WERI-Rb-1 (cell line): ENCODE measurements at places on chromosomes 1 and 21.

- DNase-seq, result no peak
Observed at GRCh38 chr1:40906781-40907400, 44.7 kb upstream of the CITED4 start.

GRCh38 chr1:203673550-203674411 is 47.1 kb downstream of the ATP2B4 start:
- DNase-seq, result peak; percentile 61

DNA sequence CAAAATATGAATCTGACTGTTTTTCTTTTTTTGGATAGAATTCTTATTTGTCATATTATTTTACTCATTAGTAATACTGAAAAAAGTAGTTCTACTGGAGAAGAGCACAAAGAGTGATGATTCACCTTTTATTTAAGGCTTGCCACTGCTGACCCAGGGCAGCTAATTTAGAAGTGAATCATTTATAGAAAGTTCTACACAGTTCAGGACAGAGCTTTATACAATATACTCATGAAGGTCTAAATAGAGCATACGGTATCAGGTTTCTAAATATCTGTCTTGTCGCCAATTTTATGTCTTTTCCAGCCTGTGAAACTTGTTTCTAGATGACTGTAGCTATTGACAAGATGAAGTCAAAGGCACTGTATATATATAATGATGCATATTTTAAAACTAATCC is 25.0 kb downstream of the GIPC2 start:
- no peak for DNase-seq

DNA sequence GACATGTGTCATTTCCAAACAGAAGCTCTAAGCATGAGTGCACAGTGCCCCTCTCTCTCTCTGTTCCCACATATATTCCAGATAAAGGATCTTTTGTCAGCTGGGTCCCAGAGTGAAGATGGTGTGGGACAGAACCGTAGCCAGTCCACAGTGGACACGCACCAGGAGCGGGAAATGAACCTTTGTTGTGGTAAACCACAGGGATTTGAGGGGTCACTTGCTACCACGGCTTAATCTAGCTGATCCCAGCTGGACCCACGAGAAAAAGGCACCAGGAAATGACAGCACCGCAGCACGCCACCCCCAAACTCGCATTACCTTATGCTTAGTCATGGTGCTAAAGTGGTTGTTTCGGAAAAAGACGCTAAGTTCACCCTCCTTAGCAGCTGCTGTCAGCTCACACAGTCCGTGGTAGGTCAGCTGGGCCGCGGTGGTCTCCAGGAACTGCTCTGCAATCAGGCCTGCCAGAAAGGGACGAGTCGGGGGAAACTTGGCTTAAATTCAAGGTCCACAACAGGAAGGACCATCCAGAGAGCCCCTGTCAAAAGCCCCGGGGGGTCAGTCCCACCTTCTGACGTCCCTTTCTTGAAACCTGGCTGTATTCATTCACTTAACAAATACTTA is 7.5 kb downstream of the MINDY1 start:
- DNase-seq, result no peak

DNA sequence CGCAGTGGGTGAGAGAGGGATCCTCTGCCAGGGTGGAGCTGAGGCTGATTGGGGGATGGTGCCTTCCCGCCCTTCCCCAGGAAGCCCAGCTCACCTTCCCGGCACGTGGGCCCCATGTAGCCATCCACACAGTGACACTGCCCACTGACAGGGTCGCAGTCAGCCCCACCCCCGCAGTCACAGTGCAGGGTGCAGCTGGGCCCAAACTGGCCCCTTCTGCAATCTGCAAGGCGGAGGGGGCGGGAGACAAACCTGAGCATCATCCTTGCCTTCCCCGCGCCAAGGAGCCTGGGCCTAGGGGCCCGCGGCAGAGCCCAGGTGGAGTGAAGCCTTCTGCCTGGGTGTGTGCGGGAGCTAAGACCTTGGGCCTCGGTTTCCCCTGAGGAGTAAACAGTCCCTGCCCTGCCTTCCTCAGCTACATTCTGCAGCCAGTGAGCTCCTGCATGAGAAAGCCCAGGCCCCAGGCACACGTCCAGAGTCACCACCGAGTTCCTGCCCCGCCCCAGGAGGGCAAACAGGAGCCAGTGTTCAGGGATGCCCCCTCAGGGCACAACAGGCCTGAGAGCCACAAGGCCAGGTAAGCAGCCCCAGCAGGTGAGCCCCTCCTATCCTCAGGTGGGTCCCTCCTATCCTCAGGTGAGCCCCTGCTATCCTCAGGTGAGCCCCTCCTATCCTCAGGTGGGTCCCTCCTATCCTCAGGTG is 38.2 kb downstream of the ARHGEF16 start:
- no peak for DNase-seq

- DNase-seq, result no peak
Observed at GRCh38 chr1:174953285-174954072, 46.3 kb upstream of the CACYBP start.

- peak; percentile 53 for DNase-seq
Observed at GRCh38 chr1:50968821-50969610, 1.0 kb upstream of the CDKN2C start.

- DNase-seq, result no peak
Observed at GRCh38 chr1:90457985-90458384, 259.1 kb downstream of the BARHL2 start.

- no peak for DNase-seq
Observed at GRCh38 chr21:25578056-25578961, 29.0 kb downstream of the MRPL39 start.

GRCh38 chr1:164653705-164654104 is 94.7 kb downstream of the PBX1 start:
- no peak for DNase-seq

- no peak for DNase-seq
Observed at GRCh38 chr1:231070758-231071444, 30.8 kb upstream of the FAM89A start.

- no peak for DNase-seq
Observed at GRCh38 chr1:227299241-227299627, 19.1 kb downstream of the CDC42BPA start.

- DNase-seq, result no peak
Observed at GRCh38 chr21:44962403-44962966, 22.7 kb downstream of the SLX9 start.

GRCh38 chr21:41955516-41955915 is 1.7 kb upstream of the C2CD2 start:
- peak; percentile 17 for DNase-seq

DNA sequence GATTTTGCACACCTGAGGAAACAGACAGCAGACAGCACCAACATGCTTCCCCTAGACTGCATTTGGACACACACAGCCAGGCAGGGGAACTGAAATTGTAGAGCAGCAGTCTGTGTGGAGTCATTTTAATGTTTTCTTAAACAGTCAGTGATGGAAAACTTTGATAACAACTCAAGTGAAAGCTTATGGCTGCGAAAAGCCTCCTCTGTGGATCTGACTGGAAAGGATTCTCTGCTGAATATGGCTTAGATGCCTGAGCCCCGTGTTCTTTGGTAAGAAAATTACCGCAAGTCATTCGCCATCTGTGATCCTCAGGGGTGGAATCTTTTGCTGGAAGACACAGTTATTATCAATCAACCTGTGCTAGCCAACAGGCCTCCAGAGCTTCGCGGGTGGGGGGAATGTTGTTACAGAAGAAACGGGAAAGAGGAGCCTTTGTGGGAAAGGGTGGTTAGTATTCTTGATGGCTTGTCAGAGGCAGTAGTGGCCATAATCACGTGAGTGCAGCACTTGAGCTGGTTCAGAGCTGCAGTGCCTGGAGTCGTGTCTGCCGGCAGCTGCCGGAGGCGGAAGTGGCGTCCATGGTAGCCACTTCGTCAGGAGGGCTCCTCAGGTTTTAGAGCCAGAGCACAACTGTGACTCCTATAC is 204.7 kb downstream of the ST6GALNAC3 start:
- DNase-seq, result peak; percentile 68

DNA sequence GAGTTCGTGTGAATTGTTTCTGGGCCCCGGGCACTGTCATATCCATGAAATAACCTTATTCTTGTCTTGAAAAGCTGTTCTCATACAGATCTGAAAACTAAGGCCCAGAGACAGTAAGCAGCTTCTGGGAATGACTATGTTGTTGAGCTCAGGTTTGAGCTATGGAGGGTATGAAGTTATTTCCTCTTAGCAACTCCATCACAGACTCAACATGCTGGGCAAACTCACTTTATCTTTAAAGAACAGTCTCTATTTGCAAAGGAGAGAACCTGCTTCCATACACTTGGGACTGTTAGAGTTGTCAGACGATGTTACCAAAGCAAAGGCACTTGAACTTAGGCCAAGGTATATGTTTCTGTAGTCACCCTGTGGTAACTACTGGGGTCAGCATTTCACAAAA is 90.0 kb downstream of the GPR88 start:
- DNase-seq, result no peak

- no peak for DNase-seq
Observed at GRCh38 chr1:230807029-230807428, 59.8 kb downstream of the CAPN9 start.

GRCh38 chr1:68332041-68332440 is 99.7 kb upstream of the WLS start:
- no peak for DNase-seq

GRCh38 chr1:64663668-64664067 is 81.2 kb upstream of the RAVER2 start:
- peak; percentile 25 for DNase-seq

GRCh38 chr1:184507604-184508280 is 120.9 kb downstream of the C1orf21 start:
- DNase-seq, result no peak

DNA sequence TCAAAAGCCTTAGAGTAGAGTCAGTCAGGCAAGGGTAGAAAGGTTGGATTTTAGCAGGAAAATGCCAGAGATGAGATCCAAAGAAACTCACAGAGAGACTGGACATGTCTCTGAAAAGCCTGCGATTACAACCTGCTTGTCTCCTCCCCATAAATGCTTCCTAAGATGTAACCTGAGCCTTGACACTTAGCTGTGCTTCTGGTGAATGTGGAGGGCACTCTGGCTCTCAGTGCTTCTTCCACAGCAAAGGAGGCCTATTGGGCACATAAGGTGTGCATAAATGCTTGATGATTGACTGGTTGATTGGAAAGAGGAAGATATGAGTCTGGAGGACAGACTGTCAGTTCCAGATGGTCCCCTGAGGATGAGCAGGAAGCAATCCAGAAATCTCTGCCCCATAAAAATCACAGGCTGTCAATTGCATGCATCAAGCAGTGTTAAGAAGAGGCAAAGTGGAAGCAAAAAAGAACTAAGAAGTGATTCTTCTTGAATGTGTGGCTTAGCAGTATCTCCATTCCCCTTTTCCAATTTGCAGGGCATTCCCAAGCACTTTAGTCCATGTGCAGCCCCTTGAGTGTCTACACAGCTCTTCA is 236.2 kb upstream of the RRP15 start:
- no peak for DNase-seq
